Osteoblast (primary cell): ENCODE measurements at places on chromosomes 6 and 20. TPM values are rescaled to one million over a fixed set of nuclear protein-coding genes. Genes with fewer than 3 reads are reported as not detected.

CALHM4 gene
- not detected in 2 replicates for total RNA-seq

C6orf132 gene
- total RNA-seq = 2.9 TPM in 2 replicates

DEFB121 gene
- total RNA-seq = not detected in 2 replicates

PRR18 gene
- total RNA-seq = 0.29 TPM in 1 of 2 replicates, not detected in the other

MAP7 gene
- 1.4 and 1.8 TPM in 2 replicates for total RNA-seq

ARMH2 gene
- not detected in 2 replicates for total RNA-seq

HAO1 gene
- total RNA-seq = not detected in 2 replicates

KCNQ5 gene
- 4.0 and 8.5 TPM in 2 replicates for total RNA-seq

DLK2 gene
- 0.29 TPM in 1 of 2 replicates, not detected in the other for total RNA-seq
